ENCODE measurements at places on chromosomes 7 and 10.
A peak's percentile ranks its signal among the peaks of the same experiment; 100 is the strongest.

GRCh38 chr10:3000048-3000447 is 67.3 kb upstream of the PFKP start:
- no peak for DNase-seq

DNA sequence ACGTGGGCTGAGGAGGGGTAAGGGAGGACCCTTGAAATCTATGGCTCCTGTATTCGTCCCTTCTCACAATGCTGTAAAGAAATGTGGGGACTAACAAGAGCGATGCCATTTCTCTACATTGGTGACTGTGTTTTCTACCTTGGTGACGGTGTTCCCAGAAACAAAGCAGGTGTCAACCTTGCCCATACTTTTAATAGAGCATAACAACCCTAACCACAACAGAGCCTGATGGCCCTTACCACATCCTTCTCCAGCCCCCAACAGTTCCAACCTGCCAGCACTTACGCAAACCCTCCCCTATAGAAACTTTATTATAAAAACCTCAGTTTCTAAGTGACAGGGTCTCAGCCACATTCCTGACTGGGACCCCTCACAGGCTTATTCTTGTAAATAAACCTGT is 28.2 kb upstream of the ADCYAP1R1 start:
- no peak for DNase-seq

DNA sequence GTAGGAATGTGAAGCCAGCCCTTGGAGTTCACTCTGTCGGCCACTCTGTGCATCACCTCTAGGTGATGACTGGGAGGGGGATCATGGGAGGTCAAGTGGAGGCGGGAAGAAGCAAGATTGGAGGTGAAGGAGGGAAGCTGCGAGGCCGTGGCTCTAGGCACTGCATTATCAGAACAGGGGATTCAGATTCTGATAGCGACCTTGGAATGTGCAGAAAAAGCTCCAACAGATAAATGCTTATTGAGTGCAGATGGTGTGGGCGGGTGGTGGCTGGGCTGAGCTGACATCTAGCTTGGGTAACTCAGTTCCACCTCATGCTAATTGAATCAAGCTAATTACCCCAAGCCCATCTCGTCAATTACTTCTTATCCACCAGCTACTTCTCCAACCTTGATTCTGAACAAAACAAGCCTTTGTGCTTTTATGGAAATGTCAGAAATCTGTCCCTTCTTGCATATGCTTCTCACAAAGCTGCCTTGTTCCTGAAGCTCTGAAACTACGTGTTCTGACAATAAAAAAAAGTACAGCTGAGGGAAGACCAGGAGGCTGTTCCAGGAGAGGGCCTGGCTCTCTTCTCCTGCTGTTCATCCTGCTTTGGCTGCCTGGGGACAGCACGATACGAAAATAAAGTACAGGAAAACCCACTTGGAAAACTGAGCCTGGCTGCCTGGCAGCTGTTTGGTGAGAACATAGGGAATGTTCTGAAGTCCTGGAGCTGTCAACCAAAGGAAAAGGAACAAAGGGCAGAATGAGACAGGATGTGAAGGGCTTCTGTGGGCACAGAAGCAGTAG is 27.5 kb downstream of the STRA8 start:
- DNase-seq, result peak; percentile 45

DNA sequence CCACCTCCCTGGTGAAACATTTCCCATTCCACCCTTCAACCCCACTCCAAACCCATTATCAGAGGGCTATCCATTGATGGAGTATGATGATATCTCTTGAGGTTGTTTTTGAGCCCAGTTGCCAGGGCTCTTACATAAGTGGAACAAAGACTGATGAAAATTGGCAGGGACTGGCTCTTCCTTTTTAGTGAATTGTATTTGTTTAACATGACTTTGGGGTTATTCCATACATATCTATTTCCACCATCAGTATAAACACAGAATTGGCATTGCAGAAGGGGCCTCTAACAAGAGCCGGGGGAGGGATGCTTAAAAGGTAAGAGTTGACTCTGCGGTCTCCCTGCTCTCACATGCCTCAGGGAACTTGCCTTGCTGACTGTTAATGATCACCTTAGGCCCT is 28.9 kb downstream of the FZD1 start:
- no peak for DNase-seq
